ENCODE measurements at places on chromosomes 2 and 18.

GRCh38 chr2:129821445-129821844 lies 158.0 kb upstream of the RAB6C start:
- no peak for DNase-seq

GRCh38 chr2:238267884-238268680 lies 20.3 kb downstream of the PER2 start:
- no peak for DNase-seq

DNA sequence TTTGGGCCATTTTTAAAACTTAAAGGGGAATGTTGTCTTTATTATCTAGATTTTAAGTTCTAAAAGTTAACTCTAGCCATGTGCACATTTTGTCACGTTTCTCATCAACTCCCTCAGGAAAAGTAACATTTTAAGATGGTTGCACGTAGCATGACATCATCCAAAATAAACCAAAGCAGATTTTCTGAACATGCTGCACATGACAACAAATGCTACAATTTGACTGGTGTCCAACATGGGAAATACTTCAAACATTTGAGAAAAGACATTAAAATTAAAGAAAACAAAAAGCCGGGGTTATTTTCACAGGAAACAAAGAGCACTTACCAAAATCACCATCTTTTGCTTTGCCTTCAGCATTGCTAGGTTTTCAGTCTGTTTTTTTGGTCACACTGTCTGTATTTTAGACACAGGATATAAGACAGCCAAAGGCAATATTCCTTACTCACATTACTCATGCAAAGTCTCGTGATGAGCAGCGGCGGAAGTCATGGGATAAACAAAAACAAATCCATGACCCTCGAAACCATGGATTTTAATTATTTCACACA lies 51.3 kb upstream of the RND3 start:
- DNase-seq = no peak

DNA sequence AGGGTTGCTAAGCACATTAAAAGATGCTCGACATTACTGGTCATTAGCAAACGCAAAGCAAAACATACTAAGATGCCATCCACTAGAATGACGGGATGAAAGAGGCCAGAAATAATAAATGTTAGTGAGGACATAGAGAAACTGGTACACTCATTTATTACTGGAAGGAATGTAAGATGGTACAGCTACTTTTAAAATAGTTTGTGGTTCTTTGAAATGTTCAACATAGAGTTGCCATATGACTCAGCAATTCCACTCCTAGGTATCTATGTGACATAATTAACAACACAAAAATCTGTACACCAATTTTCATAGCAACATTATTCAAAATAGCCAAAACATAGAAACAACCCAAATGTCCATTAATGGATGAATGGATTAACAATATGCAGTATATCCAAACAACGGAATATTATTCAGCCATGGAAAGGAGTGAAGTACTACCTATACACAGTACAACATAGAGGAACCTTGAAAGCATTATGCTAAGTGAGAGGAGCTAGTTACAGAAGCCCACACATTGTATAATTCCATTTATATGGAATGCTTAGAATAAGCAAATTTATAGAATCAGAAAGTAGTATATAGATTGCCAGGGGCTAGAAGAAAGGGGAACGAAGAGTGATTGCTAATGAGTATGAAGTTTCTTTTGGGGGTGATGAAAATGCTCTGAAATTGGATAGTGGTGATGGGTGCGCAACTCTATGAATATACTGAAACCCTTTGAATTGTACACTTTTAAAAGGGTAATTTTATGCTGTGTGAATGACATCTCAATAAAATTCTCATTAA lies 61.9 kb upstream of the IL1R1 start:
- no peak for DNase-seq

DNA sequence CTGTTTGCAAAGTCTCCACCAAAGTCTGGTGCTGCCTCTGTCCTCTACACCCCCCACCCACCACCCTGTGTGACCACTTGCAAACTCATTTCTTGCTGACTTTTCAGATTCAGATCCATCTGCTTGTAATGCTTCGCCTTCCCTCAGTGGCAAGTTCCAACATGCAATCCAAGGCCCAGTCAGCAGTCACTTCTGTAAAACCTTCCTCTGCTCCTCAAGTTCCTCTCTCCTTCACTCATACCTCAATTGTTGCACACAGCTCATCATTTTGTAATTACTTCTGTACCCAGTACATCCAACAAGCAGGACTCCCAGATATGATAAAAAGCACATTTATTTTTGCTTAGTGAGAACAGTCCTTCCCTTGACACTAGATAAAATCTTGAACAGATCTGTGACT lies 6.5 kb upstream of the LOXHD1 start:
- DNase-seq = no peak

GRCh38 chr18:74742573-74743243 lies 145.0 kb downstream of the ZNF407 start:
- DNase-seq = no peak

- DNase-seq = peak; percentile 9
Measured at GRCh38 chr2:27715318-27716210, 51.9 kb downstream of the SLC4A1AP start.

DNA sequence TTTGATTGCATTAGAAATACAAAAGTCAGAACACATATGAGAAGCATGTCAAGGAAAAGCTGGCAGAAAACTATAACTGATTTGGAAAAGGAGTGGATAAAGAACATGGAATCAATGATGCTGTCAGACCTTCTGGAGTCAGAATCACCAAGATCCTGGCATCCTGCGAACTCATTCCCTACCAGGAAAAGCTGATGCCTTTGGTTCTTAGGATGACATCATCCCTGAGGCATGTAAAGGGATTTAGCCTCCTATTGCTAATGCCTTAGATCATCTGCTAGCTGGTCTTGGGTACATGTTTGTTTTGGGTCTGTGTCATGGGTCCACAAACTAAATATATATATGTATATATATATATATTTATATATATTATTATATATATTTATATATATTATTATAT lies 680.7 kb downstream of the EPHA4 start:
- DNase-seq = no peak

DNA sequence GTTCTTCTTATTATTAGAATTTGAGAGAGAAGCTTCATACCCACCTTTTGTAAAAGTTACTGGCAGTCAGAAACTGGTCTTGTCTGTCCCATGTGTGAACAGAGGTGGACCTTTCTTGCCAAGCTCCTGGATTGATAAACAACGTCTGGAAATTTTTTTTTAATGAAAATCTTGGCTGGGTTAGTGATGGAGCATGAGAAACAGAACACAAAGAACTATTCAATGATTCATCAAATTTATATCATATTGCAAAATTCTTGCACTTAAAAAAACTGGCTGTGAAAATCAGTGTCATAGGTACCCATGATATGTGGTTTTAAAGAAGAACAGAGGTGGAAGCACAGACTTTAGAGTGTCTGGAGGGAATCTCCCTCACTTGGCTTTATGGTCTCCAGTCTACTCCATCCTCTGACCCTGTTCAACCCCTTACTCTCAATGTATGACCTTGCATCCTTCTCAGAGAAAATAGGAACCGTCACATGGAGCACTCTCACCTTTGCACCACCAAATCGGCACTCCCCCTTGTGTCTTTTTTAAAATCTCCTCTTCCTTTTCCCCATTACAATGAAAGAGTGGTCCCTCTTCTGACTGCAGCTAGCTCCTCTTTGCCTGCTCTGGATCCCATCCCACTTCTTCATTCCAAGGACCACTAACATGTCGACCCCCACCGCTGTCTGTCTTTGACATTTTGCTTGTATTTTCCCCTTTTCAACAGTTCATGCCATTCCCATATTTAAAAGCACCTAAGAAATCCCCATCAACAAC lies 58.2 kb downstream of the COPS8 start:
- DNase-seq = no peak

GRCh38 chr18:48826806-48827205 lies 124.0 kb downstream of the SMAD7 start:
- no peak for DNase-seq

DNA sequence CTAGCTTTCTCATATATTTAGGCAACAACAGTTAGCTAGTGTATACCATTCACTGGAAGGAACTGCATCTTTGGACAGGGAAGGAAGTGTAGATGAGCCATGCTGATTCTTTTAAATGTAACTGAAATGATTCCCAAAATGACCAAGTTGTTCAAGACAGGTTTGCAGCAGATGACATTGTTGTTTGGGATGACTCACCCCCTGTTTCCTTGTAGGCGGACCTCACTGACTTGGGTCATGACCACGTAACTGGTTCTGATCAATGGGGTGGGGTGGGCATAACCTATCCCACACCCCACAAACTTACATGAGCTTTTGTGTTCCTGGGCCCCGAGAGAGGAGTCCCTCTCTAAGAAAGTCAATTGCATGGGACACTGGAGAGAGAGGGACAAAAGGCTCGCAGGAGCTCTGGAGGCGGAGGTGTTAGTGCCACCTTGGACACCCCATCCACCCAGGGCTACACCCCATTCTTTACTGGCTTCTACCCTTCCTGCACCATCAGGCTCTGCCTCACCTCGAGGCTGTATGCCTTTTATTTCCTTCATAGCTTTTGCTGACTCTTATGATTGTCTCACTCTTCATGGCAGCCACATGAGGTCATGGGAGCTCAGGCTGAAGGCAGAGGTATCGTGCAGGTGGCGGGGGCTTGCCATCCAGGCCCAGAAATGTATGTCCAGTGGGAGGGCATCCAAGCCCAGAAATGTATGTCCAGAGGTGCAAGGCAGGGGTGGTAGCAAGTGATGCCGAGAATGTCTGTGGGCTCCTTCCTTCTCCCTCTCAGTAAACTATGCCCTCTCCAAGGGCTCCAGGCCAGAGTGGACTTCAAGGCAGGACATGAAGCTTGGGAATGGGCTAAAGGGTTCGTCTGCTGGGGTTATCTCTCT lies 108.0 kb downstream of the TWIST2 start:
- DNase-seq = no peak

DNA sequence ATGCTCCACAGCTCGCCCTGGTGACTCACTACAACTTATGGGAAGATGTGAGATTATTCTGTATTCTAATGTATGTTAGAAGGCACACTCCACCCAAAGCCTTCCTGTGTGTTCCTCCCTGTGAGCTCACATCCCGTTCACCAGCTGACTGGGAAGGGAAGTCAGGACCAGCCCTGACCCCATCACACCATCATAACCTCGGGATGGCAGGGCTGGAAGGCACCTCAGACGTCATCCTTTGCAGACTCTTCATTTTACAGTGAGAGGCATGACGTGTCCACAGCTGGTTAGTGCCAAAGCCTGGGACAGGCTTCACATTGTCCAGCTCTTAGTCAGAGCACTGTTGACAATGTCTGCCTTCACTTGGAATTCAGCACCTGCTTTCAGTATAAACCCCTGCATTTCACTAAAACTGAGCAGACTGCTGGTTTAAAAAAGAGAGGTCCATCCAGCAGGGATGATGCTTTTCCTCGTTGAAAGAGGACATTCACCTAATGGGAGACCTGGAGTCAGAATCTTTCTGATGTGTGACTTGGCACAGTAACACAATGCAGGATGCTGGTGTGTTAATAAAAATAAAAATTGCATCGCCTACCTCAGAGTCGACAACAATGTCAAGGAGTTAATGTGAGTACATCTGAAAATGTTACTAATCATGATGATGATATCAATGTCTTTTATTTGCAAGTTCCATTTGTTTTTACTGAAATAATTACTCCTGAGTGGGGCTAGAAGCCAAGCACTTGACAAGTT lies 418.0 kb upstream of the TNP1 start:
- no peak for DNase-seq

DNA sequence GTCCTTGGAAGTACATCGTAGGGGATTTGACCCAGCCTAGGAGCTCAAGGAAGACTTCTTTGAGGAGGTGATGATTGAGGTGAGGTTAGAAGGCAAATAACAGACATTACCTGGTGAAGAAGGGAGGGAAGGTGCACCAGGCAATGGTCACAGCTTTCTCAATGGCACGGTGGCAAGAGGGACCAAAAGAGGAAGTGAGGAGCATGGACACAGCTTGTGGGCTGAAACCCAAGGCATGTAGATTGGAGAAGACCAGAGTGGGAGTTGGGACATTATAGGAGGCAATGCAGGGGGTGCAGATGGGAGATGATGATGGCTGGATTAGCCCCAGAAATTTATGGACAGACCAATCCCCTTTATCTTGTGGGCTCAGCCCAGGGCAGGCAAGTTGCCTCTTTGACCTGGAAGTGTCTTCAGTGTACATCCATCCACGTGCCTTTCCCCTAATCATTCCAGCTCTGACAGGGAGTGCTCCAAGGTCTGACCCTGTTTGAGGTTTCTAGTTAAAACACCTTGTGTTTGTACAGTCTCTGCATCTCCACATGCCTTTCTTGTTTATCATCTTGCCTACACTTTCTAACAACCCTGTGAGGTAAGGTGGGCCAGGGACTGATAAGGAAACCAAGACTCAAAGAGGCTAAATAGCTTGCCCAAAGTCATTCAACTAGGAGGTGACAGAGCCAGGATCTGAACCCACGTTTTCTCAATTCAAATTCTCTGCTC lies 59.1 kb downstream of the NRP2 start:
- DNase-seq = no peak

DNA sequence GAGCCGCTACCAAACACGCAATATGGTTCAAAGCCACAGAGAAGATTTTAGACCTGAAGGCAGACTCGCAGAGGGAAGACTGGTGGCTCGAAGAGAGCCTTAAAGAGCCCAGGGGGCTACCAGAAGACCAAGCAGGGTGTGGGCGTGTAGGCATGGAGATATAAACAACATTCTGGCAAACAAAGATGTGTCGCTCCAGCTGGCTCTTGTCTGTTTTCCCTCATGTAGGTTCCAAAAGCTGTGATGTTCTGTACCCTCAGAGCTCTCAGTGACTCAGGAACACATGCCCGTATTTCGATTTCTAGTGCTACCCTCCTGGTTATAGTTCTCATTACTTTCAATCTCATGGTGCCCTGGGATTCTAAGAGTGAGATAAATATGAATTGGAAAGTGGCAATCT lies 44.5 kb downstream of the DOCK10 start:
- DNase-seq = no peak

DNA sequence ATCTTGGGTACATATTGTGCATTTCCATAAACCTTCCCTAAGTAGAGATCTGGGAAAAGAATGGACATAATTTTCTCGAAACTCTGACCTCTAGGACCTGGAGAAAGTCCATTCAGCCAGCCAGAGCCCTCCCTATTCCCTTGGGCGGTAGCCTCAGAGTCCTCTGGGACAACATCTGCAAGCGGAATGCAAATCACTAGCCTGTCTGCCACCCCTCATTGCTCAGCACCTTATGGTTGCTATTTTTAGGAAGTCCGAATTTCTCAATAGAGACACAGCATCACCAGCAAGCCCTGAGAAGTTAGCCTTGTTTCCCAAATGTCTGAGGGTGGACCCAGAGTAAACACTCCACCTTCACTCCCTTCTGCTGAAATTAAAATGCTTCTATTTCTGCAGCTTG lies 17.6 kb upstream of the CD28 start:
- DNase-seq = no peak

GRCh38 chr2:207423886-207424285 lies 105.9 kb upstream of the CREB1 start:
- DNase-seq = no peak
